BJ (cell line): ENCODE measurements at places on chromosomes 4 and X. TPM values are rescaled to one million over a fixed set of nuclear protein-coding genes. Genes with fewer than 3 reads are reported as not detected.

DNA sequence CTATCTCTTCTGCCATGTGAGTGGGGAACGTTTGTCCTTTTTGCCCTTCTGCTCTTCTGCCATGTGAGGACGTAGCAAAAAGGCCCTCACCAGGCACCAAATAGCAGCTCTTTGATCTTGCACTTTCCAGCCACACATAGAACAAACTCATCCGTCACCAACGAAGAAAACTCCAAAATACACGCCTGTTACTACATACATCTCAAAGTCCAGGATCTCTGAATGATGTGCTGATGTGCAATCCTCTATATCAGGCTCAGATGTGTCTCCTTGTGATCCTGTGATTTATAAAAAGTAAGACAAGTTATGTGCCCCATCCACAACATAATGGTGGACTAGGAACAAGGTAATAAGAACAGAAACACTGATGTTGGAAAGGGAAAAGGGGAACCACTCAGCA lies 9.8 kb upstream of the TAB3 start:
- DNase-seq: no peak

Gene MAGEA10
- polyA plus RNA-seq: not detected in 2 replicates

DNA sequence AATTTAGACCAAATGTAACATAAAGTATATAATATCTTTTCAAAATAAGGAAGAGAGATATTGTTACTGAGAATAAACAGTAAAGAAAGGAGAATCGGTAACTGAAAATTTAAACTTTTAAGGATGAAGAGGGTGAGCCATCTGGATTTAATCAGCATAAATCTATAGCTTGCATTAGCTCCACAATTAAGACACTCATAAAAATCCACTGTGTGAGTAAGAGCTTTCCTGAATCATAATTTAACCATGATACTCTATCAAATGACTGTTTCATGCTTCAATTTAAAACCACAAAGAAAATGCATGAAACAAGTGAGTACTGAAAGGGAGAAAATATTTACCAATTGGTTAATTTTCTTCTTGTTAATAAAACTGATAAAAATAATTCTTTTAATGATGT lies 951.5 kb upstream of the SLIT2 start:
- DNase-seq: peak; percentile 38

Gene TRO
- polyA plus RNA-seq: 9.9 and 11.1 TPM in 2 replicates

- DNase-seq: no peak
These were observed 49.8 kb downstream of the SH3RF1 start for GRCh38 chr4:169220854-169221411.

- no peak for DNase-seq
These were observed 309.5 kb downstream of the TMA16 start for GRCh38 chr4:163804001-163804400.

DNA sequence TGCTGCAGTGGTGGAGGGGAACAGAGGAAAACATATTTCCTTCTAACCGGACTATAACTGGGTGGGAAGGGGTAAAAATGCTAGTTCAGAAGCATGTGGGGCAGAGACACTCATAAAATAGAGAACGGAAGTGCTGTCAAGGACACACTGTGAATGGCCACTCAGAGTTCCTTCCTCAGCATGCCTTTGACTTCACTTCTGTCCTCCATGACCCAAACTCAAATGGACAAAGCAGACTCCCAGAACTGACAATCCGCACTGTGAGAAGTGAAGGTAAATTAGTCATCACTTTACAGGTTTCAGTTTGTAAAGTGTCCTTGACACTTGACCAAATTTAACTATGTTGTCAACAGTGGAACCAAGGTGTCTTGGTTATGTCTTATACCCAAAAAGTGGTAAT lies 30.2 kb upstream of the ELF2 start:
- DNase-seq: no peak

GRCh38 chr4:60296386-60296785 lies 903.7 kb upstream of the ADGRL3 start:
- DNase-seq: no peak

Gene LRIT3
- 0.01 and 0.04 TPM in 2 replicates for polyA plus RNA-seq

- DNase-seq: no peak
These were observed 38.2 kb upstream of the ANTXR2 start for GRCh38 chr4:80111276-80111675.

- DNase-seq: no peak
These were observed 63.8 kb upstream of the ENPP6 start for GRCh38 chr4:184281231-184282139.
